ENCODE measurements at places on chromosomes 4 and X.

- no peak for DNase-seq
Observed at GRCh38 chrX:24150898-24151297, 1.4 kb downstream of the ZFX start.

DNA sequence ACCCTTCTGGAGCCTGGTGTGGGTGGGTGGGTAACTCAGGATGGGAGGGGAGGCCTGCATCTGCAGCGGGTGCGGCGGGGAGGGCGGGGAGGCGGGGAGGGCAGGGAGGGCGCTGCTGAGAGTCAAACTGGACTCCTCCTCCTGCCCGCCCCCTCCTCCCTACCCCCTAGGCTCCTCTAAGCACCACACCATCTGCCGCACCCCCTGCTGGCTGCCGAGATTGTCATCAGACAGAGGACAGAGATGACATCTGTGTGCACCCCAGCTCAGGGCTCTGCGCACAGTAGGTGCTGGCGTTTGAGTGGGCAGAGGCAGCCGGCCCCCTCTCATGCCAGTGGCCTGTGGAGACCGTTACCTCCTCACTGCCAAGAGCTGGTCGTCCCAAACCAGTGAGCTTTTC is 10.6 kb upstream of the HMX1 start:
- DNase-seq = no peak

DNA sequence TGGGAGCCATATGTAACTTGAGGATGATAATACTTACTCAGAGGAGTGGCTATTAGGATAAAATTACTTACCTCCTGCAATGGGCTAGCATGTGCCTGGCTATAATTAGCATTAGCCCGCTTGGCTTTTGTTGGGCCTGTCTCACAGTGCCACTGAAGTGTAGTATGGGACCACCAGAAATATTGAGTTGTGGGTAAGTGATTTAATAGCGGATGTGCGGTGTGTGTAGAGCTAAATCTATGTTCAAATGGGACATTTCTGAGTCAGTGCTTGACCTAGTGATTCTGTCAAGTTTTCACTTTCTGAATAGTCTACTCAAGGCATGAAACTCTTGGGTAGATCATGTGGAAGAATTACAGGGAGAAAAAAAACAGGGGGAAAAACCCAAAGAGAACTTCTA is 3.5 kb upstream of the CLNK start:
- DNase-seq = no peak

GRCh38 chr4:102809691-102810090 is 17.7 kb downstream of the UBE2D3 start:
- DNase-seq = no peak

- no peak for DNase-seq
Observed at GRCh38 chrX:57906790-57907189, 3.5 kb downstream of the ZXDA start.

DNA sequence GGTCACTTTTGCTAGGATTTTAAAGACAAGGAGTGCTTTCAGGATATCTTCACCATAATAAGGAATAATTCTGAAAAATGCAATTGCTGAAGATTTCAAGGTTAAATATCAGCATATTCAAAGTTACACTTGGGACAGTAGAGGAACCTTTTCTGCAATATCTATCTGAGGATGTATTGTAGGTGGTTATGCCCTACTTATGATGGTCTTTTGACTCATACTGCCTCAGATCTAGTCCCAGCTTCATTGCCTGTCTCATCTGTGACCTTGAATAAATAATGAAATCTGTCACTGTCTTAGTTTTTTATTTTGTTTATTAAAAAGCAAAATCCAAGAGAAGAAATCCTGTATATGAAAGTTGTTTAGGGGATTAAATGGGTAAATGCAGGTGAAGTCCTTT is 2.9 kb downstream of the BANK1 start:
- DNase-seq = no peak

- DNase-seq = no peak
Observed at GRCh38 chr4:123017636-123018395, 95.4 kb upstream of the NUDT6 start.

Measured in activated CD4-positive, alpha-beta memory T cell treated with anti-CD3 and anti-CD28 coated beads for 36 hours (primary cell).